ENCODE measurements at places on chromosomes 1 and 21. TPM values are rescaled to one million over a fixed set of nuclear protein-coding genes. Genes with fewer than 3 reads are reported as not detected.

Gene IL10RB
- 71.6 TPM for total RNA-seq

Gene DLGAP3
- total RNA-seq = not detected

Gene HNRNPU
- 236 TPM for total RNA-seq

Gene C4BPA
- total RNA-seq = not detected

Gene RGS13
- not detected for total RNA-seq

Gene OR2L8
- 0.97 TPM for total RNA-seq

Gene DISP3
- not detected for total RNA-seq

Gene LCE1E
- total RNA-seq = not detected

Gene GJB3
- total RNA-seq = 0.12 TPM

Gene HES3
- not detected for total RNA-seq

Gene TPR
- 54.4 TPM for total RNA-seq

Gene KCNE2
- 0.16 TPM for total RNA-seq

Gene ASAP3
- 65.1 TPM for total RNA-seq

Gene RNU1-4
- under 0.01 TPM for total RNA-seq

Gene CELA2A
- not detected for total RNA-seq

Gene ACTA1
- not detected for total RNA-seq

Gene PSRC1
- 3.0 TPM for total RNA-seq

Gene NOS1AP
- 0.32 TPM for total RNA-seq

Gene GCSAML
- total RNA-seq = not detected

Gene MATN1
- total RNA-seq = 0.36 TPM

Gene NKAIN1
- 0.24 TPM for total RNA-seq

Gene SYCP1
- not detected for total RNA-seq

Gene C1orf141
- total RNA-seq = not detected

Gene C1QC
- total RNA-seq = not detected

Gene CYP4Z1
- total RNA-seq = not detected

Gene NBPF8
- 13.1 TPM for total RNA-seq

Gene PAQR6
- total RNA-seq = 0.65 TPM

Gene BMP8B
- total RNA-seq = not detected

Gene CAMK1G
- not detected for total RNA-seq

Gene MROH7
- 0.49 TPM for total RNA-seq

Gene MYCL
- total RNA-seq = not detected

Gene SPRR1B
- total RNA-seq = not detected

Gene RHOU
- total RNA-seq = 1.2 TPM

Gene SLC1A7
- total RNA-seq = not detected

Gene KCNA2
- not detected for total RNA-seq

All from hair follicle dermal papilla cell (primary cell).